ENCODE measurements at places on chromosomes 7 and 10.

DNA sequence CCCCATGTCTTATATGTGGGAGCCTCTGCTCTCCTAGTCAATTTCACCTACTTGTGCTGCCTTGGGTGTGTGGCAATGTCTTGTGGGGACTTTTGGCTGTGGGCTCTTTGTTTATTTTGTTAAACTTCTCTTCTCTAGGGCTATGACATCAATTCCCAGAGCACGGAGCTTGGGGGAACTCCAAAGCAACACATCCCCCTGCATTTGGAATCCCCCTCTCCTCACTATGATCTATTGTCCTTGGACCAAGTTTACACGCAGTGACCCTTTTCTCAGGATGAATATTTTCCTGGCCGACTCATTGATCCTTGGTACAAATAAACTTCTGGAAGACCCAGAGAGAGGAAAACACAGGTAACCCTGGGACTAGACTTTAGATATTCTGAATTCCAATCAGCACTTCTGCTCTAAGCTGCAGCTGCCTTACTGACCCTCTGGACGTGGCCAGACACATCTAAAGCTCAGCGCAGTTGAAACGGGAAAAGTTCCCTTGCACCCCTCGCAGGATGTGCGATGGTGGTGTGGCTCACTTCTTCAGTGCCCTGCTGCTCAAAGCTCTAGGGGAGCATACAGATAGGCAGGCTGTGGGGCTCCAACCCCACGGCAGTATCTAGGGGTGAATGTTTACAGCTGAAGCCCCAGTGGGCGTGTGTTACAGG is 110.8 kb downstream of the TMEM178B start:
- DNase-seq: no peak

- no peak for DNase-seq
Measured at GRCh38 chr7:21169667-21170580, 258.0 kb upstream of the SP4 start.

- peak; percentile 68 for DNase-seq
Measured at GRCh38 chr10:102646610-102647442, 2.5 kb downstream of the TRIM8 start.

DNA sequence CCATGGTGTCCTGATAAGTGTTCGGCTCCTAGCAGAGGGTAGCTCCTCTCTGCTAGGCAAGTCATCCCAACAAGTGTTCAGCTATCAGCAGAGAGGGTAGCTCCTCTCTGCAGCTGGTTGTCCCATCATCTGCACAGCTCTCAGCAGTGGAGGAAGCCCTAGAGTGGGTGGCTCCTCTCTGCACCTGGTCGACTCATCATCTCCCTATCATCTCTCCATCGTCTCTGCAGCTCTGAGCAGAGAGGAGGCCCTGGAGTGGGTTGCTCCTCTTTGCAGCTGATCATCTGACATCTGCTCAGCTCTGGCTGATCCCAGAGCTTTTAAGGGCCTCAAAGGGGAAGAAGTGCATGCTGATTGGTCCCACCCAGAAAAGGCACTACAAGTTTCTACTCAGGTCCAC is 199.9 kb upstream of the KMT2E start:
- no peak for DNase-seq

- no peak for DNase-seq
Measured at GRCh38 chr7:72053292-72053691, 358.8 kb downstream of the CALN1 start.

- DNase-seq: no peak
Measured at GRCh38 chr10:22557321-22557720, 157.1 kb downstream of the PIP4K2A start.

GRCh38 chr7:55022002-55022985 is 3.5 kb downstream of the EGFR start:
- DNase-seq: no peak
